Kidney (tissue), 22 donors: ENCODE measurements at places on chromosomes 3 and 15.

- peak; percentile 86 for DNase-seq
Observed at GRCh38 chr3:97821287-97821773, 481 bp upstream of the CRYBG3 start.

DNA sequence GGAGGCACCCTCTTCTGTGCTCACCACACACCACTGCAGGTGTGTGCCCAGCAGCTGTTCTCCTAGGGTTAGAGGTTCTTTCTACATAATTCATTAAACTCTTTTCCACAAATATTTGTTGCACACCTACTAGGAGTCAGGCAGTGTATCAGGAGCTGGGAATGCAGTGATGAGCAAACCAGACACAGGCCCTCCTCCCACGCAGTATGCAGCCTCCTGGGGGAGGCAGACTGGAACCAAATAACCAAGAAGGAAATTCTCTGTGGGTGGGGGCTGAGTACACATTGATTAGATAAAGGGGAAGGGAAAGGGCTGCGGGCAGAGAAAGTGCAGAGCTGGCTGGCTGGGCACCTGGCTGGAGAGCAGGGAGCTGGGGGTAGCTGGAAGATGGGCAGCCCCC, 18.5 kb upstream of the C3orf22 start:
- no peak for DNase-seq

GRCh38 chr3:49701388-49702077, 12.2 kb downstream of the RNF123 start:
- no peak for DNase-seq

DNA sequence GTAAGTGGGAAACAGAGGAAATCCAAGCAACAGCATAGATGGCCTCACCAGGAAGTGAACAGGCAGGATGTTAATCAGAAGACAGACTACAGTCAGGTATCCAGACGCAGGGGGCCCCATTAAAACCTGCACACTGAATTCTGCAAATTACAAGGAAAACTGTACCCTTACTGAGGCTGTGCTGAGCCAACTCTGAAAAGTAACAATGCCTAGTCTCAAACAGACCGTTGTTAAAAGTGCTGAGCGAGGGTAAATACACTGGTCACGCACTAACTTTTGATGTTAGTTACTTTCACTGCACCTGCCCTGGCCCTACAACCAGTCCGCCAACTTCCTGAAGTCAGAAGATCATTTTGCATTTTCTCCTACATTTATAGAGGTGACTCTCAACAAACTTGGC, 1.0 kb downstream of the TAMM41 start:
- peak; percentile 13 for DNase-seq

GRCh38 chr15:67164401-67164791, 90.1 kb downstream of the AAGAB start:
- no peak for DNase-seq
